ENCODE measurements at places on chromosomes 4 and X.

GRCh38 chr4:128715616-128716015 is 93.9 kb upstream of the JADE1 start:
- DNase-seq = no peak

DNA sequence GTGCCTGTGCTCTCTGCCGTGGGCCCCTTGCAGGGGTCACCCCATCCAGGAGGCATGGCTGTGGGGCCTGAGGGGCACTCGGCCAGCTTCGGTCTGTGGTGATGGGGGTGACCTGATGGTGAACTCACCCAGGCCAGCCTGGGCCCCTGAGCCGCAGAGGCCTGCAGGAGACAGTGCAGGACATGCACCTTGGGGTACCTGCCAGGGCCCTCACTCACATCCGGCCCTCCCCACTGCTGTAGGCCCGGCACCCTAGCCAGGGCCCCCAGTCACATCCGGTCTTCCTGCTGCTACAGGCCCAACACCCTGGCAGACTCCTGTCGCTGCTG is 7.3 kb downstream of the CFAP99 start:
- DNase-seq = no peak

- no peak for DNase-seq
These were observed 35.3 kb downstream of the SUPT20HL1 start for GRCh38 chrX:24395775-24396174.

DNA sequence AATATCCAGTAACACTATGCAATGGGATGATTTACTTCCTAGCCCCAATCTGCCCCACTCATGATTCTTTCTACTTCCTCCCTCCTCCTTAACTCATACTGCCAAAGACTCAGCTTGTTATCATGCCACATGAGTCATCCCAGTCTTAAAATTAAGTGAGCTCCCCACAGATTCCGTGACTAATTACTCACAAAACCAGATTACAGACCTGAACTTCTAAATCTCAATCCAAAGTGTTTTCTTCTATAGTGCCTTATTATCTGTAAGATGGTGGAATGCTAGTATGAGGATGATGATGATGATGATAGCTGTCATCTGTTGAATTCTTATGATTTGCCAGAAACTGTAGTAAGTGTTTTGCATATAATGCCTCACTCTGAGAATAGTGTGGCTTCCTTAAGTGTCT is 27.7 kb upstream of the GPC3 start:
- no peak for DNase-seq

DNA sequence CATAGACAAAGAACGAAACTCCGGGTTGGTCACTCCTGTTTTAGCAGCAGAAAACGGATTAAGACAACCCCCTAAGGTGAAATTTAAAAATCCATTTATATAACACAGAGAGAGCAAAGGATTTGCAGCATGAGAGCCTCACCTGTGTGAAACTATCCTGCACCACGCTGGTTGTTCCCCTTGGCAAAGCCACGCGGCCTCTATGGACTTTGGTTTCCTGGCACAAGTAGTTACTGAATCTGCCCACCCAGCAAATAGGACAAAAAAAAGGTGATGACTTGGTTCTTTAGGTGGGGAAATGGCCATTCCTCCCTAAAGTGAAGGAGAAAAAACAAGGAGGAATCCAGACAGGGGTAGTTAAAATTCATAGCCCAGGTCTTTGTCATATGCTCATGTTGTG is 133.1 kb downstream of the PLS3 start:
- DNase-seq = no peak

- no peak for DNase-seq
These were observed 363.9 kb downstream of the PPP1R2C start for GRCh38 chrX:42414057-42414456.

DNA sequence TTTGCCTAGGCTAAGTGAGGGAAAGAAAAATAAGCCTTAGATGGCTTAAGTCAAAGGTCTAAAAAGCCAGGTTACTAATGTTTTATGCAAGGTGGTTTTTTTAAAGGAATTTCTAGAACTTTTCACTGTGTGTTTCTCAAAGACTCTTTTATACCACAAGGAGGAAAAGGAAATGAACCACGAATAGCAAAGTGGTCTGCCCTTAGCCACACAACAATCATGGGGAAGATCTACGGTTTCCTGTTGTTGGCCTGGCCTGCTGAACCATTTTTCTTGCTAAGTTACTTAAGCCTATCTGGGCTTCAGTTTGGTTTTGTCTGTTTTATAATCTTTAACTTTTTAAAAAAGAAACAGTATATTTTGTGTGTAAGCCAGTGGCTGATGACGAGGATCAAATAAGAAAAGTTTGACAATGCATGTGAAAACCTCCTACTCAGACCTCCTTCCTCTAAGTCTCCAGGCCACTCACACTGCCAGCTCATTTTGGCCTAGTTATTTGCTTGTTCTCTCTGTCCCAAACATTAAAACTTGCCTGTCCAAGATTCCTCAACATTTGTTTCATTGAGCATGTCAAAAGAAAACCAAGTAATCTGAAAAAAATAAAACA is 56.7 kb upstream of the COL25A1 start:
- no peak for DNase-seq

DNA sequence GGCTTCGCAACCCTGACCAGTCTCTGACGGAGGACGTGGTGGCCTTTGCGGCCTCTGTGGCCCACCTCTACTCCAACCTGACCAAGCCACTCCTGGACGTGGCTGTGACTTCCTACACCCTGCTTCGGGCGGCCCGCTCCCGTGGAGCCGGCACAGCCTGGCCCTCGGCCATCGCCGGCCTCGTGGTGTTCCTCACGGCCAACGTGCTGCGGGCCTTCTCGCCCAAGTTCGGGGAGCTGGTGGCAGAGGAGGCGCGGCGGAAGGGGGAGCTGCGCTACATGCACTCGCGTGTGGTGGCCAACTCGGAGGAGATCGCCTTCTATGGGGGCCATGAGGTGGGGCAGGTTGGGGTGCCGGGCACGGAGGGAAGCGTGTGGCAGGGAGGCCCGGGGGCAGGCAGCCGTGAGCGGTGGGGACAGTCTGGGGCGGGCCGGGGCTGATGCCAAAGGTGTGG is 1.2 kb downstream of the ABCD1 start:
- DNase-seq = no peak

GRCh38 chr4:78437608-78438088 is 113.9 kb upstream of the ANXA3 start:
- no peak for DNase-seq

GRCh38 chrX:41828826-41829225 is 94.5 kb downstream of the CASK start:
- no peak for DNase-seq

- no peak for DNase-seq
These were observed 430.2 kb upstream of the ZFP42 start for GRCh38 chr4:187565416-187565815.

- DNase-seq = no peak
These were observed 60.7 kb upstream of the S100G start for GRCh38 chrX:16589211-16589610.

- DNase-seq = no peak
These were observed 95.0 kb upstream of the GABRA2 start for GRCh38 chr4:46484881-46485280.

- DNase-seq = peak; percentile 60
These were observed 126.0 kb upstream of the CXorf66 start for GRCh38 chrX:140091125-140091886.

- no peak for DNase-seq
These were observed 59.0 kb upstream of the NDUFC1 start for GRCh38 chr4:139361301-139361700.

DNA sequence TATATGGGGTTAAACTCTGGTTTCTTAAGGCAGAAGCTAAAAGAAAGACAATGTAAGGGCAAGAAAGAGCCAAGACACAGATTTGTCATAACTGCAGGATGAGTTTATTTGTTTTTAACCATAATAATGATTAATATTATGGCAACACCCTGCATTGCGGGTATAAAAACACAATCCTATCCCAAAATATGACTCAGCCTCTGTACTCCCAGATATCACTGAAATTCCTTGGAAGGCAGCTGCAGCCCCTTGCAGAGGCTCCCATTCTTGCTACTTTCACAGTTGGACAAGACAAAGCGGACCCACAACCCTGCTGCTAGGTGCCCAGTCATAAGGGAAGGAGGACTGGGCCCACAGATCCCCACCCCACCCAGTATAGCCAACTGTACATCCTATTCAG is 20.4 kb upstream of the FGF16 start:
- no peak for DNase-seq

DNA sequence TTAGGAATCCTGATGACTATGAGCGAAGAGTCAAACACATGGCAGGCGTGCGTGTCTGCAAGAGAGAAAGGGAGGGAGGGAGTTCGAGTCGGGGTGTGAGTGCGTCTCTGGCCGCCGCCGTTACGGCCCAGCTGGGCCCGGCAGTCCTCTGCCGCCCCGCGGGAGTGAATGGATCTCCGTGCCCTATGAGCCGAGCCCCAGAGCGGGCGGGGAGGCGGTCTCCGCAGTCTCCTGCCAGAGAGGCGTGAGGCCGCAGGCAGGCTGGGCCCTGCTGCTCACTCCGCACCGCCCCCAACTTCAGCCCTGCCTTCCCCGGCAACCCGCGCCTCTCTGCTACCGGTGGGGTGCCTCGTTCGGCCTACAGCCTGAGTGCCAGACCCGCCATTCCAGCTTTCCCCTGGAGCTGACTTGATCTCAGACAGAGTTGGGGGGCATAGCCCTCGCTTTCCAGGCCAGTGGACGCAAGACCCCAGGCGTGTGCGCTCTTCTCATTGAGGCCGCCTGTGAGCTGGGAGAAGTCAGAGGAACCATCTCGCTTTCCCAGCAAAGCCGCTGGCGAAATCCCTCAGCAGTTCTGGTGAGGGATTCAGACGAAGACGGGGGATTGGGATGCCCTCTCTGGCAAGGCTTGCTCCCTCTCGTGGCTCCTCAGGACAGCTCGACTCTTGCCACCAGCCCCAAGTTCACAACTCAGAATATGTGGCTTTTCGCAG is 1.4 kb downstream of the SLC16A2 start:
- peak; percentile 90 for DNase-seq

DNA sequence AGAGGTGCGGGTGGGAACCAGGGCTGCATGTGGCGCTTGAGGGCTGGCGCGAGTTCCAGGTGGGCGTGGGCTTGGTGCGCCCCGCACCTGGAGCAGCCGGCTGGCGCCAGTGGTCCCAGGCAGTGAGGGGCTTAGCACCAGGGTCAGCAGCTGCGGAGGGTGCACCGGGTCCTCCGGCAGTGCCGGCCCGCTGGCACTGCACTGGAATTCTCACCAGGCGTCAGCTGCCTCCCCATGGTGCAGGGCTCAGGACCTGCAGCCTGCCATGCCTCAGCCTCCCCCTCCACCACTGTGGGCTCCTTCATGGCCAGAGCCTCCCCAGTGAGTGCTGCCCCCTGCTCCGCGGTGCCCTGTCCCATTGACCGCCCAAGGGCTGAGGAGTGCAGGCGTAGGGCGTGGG is 174.0 kb downstream of the ADAM29 start:
- DNase-seq = peak; percentile 54

DNA sequence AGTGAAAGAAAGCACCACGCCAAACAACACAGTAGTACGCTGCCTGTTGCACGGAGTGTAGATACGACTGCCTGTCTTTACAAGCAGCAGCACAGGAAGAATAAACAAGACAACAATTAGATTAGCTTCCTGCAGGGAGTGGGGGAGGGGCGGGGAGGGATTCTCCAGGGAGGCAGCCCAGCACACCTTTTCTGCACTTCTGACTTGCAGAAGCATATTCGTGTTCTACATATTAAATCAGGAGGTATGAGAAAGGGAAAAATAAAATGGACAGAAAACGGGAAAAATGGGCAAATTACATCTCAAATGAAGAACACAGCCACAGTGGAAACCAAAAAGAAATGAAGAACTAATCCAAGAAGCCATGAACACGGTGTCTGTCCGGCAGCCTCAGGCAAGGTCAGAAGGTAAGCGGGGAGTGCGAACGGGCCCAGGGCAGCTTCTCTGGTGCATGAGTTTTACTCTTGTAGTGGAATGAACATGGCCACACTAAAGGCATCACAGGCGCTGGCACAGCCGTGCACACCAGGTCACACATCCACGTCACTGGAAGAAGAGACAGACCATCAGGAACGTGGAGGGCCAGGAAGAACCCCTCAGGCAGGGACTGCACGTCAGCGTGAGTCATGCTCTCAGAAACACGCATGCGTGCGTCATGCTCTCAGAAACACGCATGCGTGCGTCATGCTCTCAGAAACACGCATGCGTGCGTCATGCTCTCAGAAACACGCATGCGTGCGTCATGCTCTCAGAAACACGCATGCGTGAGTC is 20.1 kb upstream of the ADRA2C start:
- no peak for DNase-seq

DNA sequence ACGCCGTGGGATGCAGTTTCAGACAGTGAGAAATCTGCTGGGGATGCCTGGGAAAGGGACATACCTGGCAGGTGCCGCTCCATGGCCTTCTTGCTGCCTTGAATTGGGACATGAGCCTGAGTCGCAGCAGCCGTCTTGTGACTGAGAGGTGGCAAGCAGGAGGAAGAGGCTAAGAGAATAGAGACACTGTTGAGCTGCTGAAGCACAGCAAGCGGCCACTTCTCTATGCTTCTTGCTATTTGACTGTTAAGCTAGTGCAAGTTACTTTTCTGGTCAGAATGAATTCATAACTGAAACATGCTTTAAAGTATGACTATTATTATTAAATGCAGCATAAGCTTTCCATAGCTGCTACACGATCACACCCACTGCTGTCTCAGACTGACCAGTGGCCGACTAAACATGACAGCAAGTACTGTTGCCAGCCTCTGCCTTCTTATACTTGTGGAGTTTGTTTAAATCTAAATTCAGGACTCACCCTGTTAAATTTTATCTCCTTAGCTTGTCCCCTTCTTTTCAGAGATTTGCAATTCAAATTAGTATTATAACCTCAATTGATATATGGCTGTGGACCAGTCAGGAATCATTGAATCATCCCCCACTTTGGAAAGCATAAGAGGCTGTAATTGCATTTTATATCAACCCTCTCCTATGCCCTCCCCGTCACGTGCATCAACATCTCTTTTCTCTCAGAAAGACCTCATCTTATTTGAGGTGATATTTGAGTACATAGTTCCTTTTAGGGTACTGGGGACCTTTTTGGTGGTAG is 24.8 kb upstream of the ACSL1 start:
- no peak for DNase-seq

Measured in sigmoid colon (tissue), 7 donors.